ENCODE measurements at places on chromosomes 5 and 9. TPM values are rescaled to one million over a fixed set of nuclear protein-coding genes. Genes with fewer than 3 reads are reported as not detected.

DNA sequence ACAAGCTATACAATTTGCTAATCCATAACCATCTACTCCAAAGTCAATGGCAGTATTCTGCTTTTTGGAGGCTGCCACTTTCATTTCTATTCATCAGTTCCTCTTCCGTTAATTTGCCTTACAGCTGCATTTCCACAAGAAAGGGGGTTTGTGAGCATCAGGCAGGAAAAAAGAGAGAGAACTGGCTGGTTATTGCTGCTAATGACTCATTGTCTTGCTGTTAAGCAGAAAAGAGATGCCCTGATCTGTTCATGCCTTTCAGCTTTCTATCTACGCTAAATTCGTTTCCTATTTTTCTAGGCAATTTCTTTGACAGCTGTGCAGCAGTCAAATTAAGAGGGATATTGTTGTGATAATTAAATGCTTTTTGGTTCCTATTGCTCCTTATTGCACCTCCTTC, 65.9 kb upstream of the GNAQ start:
- no peak for DNase-seq

DNA sequence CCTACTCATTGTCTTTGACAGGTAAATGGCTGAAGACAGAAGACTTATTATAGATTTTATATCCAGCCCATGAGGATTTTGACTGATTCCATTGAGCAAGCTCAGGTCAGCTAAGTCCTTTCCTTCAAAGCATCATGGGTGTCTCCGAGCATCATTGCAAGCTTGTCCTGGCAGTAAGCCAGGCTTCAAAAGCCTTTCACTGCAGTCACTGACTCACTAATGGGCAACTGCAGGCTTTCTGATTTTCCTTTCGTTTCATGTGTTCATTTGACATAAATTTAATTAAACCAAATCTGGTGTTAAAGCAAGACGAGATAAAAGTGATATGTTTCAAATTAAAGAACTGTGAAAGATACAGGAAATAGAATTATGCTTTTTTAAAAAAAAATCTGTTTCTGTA, 426.2 kb downstream of the ANXA1 start:
- no peak for DNase-seq

DNA sequence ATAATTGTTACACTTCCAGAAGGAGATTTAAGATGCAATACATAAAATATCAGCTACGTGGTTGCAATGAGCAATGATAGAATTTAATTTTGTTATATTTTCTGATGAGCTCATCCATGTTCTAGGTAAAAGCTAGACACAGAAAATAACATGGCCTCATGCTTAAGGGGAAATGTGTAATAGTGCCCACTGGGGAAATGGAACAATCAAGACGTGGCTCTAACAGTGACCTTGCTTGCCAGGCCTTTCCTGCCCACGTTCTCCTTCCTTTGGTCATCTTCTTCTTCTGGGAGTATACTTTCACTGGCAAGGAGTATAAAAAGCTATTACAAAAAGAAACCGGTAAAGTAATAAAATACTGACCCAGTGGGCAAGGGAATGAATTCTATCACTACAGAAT, 116.2 kb upstream of the TMEM161B start:
- DNase-seq, result no peak

DNA sequence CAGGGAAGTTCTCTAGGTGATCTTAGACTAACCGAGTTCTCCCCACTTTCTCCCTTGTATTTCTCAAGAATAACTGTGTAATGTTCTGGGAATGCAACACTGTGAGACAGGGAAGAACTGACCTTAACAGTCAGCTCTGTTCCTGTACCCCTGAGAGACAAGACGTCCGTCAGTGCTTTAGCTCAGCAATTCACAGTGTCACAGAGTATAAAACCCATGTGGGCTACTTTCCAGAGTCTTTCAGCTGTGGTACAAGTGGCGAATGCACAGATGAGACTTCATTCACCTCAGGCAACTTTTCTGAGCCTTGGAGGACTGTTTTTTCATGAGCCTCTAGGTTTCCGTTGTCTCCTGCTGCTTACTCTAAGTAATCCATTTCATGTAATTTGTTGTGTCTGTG, 458.8 kb downstream of the SPATA31D1 start:
- no peak for DNase-seq

- no peak for DNase-seq
Measured at GRCh38 chr5:32202394-32202793, 28.3 kb upstream of the GOLPH3 start.

- DNase-seq, result no peak
Measured at GRCh38 chr5:28967848-28968247, 1929.5 kb upstream of the CDH9 start.

DNA sequence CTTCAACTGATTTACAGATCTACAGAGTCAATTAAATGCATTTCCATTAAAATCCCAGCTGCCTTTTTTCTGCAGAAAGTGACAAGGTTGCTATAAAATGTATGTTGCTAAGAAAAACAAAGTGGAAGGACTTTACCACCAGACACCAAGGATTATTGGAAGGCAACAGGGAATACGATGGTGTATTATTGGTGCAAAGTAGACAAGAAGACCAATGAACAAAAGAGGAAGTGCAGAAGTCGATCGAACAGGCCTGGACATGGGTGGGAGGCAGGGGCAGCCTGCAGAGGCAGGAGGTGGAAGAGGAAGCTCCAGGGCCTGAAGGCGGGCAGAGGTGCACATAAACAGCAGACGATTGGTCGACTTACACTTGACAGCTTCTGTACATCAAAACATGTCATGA, 10.6 kb upstream of the SLC6A19 start:
- no peak for DNase-seq

DNA sequence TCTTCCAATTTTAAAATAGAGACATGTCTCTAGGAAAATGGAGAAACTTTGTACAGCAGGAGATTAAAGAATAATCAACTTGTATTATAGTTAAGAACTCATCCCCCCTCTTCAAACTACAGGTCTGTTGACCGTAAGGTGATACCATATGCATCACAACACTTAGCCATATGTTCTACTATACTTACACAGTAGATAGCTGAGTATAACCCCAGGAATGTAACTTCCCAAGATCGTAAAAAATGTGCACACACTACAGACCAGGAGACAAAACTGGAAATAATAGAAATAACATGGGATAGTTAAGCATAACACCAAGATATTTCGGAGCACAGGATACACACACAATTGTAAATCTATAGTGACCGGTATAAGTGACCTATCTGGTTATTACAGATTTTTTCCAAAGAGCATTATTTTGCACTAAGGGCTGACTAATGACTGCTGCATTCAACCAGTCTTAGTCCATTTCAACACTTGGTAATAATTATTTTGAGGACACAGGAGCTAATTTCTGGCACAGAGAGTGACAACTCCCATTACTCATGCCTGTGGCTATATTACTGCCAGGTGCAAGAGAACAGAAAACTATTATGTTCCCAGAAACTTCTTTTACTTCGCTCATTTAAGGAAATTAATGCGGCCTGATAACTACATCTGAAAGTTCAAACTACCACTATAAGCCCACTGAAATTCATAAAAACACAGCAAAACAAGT, 15.4 kb upstream of the ZNF622 start:
- no peak for DNase-seq

DNA sequence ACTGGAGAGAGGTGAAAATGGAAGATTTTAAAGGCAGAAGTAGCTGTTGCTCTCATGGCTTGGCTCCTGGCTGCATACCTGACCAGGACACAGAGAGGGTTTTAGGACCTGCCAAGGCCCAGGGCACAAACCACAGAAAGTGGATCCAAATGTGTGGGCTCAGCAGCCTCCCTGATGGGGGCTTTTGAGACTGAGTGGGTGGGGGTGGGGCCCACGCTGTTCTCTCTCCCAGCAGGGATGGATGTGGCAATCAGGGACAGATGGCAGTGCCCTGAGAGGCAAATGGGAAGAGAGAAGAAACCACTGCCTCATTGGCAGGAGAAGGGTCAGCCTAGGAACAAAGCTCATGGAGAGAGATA, 34.9 kb upstream of the TIFAB start:
- no peak for DNase-seq

GRCh38 chr5:115738830-115739229, 77.6 kb downstream of the CDO1 start:
- DNase-seq, result no peak

DNA sequence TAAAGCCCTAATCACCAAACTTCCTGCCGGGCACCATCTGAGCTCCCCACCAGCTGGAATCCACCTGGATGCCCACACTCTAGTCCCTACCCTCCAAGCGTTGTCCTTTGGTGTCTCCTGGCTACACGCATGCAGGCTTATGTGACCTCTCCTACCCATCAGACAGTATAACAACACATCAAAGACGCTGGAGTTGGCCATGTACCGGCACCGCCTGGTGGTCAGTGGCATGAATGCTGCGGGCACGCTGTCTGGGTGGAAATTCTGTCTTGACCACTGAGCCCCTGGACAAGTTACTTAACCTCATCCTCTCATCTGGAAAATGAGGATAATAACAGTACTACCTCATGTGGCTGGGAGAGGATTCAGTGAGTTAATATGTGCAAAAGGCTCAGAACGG, 23.4 kb upstream of the CORO2A start:
- DNase-seq, result no peak

DNA sequence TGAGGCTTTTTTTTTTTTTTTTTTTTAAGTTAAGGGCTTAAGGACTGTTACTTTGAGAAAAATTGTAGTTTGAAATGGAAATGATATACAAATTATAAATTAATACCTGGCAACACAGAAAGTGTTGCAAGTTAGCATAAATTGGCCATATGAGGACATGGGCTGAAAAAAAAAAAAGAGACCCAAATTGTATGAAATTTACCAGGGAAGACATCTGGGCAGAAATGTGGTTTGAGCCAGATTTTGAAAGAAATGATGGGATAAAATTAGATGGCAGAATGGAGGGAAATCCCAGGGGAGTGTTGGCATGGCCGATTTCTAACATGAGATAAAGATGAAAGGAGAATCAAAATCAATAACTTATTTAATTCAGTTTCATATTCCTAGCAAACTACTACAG, 472.1 kb downstream of the CTNND2 start:
- no peak for DNase-seq

DNA sequence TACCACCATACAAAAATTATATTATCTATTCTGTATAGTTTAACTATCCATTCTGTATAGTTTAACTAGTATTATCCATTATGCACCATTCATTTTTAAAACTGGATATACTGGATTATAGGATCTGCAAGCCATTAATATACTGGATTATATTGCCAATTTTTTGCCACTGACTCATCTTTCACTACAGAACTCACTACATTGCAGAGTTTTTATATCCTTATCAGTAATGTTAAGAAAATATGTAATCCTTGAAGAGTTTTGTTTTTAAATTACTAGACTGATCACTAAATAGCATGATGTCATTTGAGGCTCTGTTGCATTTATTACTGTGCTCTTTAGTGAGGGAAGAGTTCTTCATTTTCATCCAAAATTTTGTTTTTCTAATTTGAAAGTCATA, 109.8 kb upstream of the SNX2 start:
- DNase-seq, result no peak

DNA sequence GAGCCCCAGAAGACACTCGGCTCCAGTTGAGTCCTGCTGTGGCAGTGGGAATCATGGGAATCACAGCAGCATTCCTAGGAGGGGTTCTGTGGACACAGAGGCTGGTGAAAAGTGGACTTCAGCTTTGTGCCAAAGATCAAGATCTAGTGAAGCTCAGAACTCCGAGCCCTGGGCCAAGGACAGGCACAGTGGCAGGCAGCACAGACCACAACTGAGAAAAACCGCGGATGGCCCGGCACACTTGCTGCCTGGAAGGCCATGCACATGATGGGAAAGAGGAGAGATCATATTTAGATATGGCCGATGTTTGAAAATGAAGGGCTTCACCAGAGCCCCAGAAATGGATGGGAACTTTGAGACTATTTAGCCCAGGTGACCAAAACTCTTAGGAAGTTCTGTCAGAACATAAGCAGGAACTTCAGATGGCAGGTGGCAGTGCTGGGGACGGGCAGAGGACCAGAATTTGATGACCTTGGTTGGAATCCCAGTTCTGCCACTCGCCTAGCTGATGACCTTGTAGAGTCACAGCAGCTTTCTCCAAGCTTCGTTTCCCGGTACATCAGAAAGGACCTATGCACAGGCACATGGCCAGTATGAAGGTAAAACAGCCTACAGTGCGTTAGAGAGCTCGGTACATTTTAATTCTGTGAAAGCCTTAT, 18.0 kb downstream of the BARHL1 start:
- DNase-seq, result no peak

- DNase-seq, result peak; percentile 82
Measured at GRCh38 chr9:76255781-76256455, 138.3 kb downstream of the RFK start.

DNA sequence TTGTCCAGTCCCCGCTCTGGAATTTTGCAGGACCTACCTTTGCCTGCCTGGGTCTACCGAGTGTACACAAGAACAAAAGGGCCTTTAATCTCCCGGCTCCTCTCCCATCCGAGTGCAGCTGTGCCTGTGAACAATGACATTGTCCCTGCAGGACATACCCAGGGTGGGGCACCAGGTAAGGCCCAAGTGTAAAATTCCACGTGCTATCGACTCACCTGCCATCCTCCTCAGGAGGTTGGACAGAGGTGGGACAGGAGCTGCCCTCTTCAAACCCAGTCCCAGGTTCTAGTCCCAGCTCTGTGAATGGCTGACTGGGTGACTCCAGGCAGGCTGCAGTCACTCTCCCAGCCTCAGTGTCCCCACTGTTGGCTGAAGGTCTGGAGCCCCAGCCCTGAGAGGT, 159.6 kb upstream of the ALDH1B1 start:
- no peak for DNase-seq

GRCh38 chr5:139775872-139776271, 19.7 kb upstream of the PSD2 start:
- no peak for DNase-seq

- DNase-seq, result no peak
Measured at GRCh38 chr5:123810746-123811340, 298.9 kb downstream of the CSNK1G3 start.

DNA sequence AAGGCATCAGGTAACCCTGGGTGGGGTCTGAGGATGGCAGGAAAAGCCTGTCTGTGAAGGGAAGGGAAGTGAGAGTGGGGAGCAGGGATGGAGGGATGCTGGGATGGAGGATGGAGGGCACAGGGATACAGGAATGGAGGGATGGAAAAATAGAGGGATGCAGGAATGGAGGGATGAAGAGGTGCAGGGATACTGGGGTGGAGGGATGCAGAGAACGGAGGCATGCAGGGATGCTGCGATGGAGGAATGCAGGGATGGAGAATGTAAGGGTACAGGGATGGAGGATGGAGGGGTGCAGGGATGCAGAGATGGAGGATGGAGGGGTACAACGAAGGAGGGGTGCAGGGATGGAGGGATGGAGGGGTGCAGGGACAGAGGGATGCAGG, 9.1 kb downstream of the PTGES2 start:
- no peak for DNase-seq

DNA sequence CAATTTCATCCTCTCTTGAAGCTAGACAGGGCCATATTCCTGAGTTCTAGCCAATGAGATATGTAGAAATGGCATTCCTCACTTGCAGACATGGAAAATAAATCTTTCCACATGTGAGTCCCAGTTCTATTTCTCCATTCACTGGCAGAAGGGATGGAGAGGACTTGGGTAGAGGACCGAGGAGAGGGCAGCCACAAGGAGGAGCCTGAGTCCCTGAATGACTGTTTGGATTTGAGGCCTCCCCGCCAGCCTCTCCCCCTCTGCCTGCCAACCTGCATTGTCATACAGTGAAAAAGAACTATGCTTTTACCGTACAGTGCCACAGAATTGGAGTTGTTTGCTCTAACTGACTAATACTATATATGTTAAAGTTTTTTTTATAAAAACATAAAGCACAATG, 583.0 kb upstream of the WWC1 start:
- no peak for DNase-seq

The TOR2A gene
- total RNA-seq, result 5.8 TPM

The SLC25A2 gene
- total RNA-seq, result 0.69 TPM

The OLFM1 gene
- total RNA-seq, result 63.0 TPM

The CSF1R gene
- 125 TPM for total RNA-seq

The WDR38 gene
- total RNA-seq, result not detected

The GARIN3 gene
- not detected for total RNA-seq

The TICAM2 gene
- total RNA-seq, result 8.3 TPM
